Activated CD8-positive, alpha-beta T cell treated with anti-CD3 and anti-CD28 coated beads for 36 hours (primary cell): ENCODE measurements at places on chromosomes 11 and 22. TPM values are rescaled to one million over a fixed set of nuclear protein-coding genes. Genes with fewer than 3 reads are reported as not detected.

USP2 gene
- 0.96 TPM for total RNA-seq

OR56A1 gene
- total RNA-seq: not detected

DNA sequence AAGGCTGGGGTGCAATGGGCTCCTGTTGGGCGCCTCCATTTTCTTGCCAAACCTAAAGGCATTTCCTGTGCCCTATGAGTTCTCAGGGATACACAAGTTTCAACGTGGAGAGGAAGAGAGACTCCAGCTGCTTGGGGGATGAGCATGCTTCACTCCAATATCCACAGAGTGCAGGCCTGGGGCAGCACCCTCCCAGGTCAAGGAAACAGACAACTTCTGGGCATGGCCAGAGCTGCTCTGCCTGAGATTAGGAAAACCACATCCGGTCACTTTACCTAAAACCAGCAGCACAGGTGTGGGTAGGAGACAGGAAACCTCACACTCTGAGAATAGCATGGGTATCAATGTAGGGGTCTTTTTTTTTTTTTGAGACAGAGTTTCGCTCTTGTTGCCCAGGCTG, 28.7 kb downstream of the TMEM184B start:
- no peak for DNase-seq

OR52N4 gene
- 0.47 TPM for total RNA-seq

DNA sequence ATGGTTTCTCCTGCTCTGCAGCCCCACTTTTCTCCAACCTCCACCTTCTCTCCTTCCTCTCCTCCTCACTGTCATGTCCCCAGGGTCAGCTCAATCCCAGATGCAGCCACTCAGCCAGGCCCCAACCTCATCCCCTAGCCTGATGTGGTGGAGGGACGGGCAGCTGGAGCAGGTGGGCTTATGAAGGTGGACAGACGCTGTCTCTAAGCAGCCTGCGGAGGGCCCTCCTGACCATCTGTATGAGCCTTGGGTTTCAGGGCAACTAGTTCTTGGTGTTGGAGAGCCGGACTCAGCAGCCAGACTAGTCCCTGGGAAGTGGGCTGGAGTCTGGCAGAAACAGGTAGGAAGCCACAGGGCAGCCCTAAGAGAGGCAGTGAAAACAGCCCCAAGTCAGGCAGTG, 18.1 kb downstream of the CRYBB2 start:
- no peak for DNase-seq

DNA sequence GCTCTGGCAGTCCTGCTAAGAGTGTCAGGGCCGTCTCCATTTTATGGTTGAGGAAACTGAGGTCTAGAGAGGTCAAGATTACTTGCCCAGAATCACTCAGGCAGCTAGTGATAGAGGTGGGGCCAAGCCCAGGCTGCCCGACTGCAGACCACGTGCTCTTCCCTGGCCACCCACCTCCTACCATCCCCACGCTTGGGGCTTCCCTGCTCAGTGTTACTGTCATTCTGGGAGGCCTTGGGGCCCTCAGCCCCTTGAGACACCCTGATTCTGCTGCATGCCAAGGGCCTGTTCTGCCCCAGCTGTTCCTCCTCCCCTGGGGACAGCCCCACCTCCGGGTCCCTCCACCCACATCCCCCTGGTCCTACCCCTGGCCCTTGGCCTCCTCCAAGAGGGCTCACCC, 17.2 kb upstream of the TAB1 start:
- no peak for DNase-seq

DNA sequence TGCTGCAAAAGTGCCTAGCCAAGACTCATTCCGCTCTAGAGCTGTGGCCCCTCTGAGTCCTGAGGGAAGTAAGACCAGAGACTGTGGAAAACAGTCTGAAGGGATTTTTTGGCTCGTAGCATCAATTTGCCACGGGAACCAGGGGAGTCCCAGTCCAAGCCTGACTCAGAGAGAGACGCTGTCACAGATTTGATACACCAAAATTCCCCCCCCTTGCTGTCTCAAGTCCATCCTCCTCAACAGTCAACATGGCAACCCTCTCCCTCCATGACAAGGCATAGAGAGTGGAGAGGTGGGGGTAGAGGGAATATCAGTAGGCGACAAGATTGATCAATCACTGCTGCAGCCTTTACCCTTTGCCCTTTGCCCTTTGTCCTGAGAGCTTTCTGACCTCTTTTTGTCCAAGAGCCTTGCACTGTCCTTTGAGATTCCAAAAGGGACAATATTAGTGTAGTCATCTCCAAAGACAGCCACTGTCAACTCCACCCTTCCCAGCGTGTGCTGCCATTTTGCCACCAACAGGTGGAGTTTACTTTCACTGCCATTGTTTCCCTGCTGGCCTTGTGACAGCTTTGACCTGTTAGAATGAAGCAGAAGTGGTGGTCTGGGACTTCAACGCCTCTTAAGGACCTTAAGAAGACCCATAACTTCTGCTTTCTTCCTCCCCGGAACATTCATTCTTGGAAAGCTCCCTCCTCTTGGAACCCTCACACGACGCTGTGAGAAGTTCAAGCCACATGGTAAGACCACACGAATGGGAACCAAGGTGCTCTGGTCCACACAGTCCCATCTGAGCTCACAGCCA, 7.3 kb downstream of the SLC15A3 start:
- no peak for DNase-seq

GRCh38 chr11:69647390-69647748, 6.4 kb downstream of the CCND1 start:
- DNase-seq: no peak

DNA sequence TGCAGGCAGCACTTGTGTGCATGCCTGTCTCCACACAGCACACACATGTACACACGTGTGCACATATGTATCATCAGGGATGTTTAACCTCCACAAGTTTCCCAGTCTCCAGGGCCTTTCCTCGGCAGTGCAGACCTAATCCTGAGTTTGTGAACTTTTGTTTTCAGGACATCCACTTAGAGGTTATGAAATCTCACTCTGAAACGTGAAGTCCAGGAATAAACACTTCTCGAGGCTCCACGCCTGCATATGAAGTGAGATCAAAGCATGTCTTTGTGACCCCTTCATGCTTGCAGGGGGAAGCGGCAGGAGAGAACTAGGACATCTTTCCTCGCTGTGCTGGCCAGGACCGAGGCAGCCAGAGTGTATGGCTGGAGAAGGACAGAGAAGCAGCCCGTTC, 3.1 kb downstream of the SHISAL1 start:
- DNase-seq: no peak

DNA sequence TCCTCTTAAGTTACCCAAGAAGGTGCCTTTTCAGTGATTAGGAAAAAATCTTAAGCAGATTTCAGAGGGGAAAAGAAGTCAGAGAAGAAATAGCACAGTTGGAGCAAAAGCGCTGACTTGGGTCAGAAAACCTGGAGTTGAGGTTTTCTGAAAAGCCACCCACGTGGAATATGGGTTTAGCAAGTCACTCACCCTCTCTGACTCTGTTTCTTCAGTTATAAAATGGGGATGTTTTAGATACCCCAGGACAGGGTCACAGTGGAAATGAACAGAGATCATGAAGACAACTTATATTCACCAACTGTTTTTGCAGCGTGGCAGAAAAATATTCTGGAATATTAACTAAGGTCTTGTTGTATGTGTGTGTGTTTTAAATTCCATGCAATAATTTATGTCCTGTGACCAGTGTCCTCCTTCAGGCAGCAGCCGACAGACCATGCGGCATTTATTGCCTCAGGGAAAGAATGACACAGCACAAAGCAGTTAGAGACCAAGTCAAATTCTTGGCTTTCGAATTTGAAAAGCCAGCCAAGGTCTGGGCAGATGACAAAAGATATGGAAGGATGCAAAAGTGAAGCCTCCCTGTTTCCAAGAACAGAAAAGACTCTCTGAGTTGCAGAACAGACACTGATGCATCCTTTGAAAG, 119.9 kb downstream of the MIAT start:
- no peak for DNase-seq

DNA sequence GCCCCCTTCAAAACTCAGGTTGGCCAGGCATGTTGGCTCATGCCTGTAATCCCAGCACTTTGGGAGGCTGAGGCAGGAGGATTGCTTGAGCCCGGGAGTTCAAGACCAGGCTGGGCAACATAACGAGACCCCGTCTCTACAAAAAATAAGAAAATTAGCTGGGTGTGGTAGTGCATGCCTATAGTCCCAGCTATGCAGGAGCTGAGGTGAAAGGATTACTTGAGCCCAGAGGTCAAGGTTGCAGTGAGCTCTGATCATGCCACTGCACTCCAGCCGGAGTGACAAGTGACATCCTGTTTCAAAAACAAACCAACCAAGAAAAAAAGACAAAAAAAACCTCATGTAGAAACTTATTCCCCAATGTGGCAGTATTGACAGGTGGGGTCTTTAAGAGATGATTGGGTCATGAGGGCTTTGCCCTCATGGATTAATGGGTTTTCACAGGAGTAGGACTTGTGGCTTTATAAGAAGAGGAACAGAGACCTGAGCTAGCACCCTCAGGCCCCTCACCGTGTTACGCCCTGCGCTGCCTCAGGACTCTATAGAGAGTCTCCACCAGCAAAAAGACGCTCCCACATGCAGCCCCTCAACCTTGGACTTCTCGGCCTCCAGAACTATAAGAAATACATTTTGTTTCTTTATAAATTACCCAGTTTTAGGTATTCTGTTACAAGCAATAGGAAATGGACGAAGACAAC, 22.3 kb downstream of the LAYN start:
- DNase-seq: no peak

APOL6 gene
- total RNA-seq: 37.1 TPM

GRCh38 chr11:105911454-105911853, 110.6 kb downstream of the MSANTD4 start:
- no peak for DNase-seq

DNA sequence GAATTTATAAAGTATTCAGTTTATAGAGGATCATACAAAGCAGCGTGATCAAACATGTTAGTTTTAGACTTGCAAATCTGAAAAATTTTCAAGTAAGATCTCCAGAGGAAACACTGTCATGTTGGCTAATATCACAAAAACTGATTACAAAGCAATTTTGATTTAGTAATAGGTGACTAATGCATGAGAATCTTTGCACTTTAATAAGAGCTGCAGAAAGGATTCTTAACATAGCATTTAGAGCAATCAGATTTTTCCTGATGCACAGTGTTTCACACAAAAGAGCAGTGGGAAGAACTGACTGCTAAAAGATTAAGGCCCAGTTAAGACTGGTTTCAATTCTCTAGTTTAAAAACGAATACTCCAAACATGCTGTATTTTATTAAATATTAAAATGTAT, 321.2 kb downstream of the GUCY1A2 start:
- no peak for DNase-seq

RAC2 gene
- 699 TPM for total RNA-seq

VPREB1 gene
- not detected for total RNA-seq

DNA sequence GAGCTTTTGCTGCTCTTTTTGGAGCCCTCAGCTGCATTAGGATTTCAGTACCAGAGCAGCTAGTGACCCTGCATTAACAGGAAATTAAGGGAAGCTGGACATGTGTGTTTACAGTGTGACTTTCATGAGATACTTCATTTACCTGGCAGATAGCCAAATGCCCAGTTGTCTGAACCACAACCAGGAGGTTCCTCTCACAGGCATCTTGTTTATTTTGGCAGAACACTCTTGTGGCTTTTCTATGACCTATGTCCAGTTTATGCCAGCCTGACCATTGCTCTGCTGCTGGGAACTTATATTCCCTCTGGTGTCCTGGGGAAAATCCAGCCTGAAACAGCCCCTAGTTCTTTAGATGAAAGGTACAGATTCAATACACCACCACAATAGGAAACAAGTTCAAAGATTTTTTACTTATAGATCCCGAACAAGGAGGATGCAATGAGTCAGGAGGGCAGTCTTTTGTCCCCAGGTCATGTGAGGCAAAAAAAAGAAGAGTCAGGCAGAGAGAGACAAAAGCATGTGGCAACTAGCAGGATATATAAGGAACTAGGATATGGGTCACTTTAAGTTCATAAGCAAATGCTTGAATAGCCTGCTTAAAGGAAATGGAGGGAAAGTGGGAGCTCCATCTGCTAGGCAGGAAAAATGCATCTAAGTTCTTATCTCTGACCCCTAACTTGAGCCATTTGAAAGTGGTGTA, 379.3 kb downstream of the INSC start:
- no peak for DNase-seq

DNA sequence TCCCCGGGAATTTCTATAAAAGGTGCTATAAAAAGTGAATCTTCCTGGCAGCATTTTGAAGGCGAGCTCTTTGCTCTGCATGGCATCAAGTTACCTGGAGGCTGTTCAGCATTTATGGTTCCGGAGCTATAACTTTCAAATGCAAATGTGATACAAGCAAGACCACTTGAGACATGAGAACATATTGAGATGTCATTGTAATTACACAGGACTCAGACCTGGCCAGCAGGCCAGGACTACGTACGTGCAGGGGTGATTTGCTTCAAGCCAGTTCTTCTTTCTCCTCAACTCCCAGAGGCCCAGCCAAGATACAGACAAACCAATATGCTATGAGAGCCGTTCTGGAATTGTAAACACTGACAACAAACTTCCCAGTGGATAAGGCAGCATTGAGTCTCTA, 227.4 kb upstream of the FAT3 start:
- DNase-seq: no peak

- DNase-seq: no peak
These were observed 24.0 kb downstream of the SMCO4 start for GRCh38 chr11:93519179-93519578.

DNA sequence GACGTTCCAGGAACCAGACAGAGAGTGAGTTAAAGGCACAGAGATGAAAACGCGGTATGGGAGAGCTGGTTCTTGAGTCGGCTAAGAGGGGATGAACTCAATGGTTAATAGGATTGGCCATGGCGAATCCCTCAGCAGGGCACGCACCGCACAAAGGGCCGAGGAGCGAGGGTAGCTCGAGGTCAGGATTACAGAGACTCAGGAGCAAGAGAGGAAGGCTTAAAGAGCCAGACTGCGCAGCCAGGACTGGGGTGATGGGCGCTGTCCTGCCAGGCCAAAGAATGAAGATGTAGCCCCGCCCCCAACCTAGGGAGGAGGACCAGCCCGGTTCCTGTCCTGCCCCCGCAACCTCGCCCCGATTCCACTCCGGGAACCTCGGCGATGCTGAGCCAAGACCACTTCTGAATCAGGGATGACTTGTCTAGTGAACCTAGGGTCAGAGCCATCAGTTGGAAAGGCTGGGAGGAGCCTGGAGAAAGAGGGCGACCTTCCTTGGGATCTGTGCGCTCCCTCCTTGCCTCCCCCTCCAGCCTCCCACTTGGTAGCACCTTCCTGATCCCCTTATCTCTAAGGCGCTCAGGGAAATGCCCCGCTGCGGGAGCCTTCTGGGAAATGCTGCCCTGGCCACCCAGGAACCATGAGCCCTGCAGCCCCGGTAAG, at the start of gene PLEKHB1:
TSS of gene PLEKHB1 (plus strand) at position 610 of the 660 bp plus-strand sequence. CDS start at position 638, 28 bp downstream.
- no peak for DNase-seq

OR51B5 gene
- not detected for total RNA-seq

- DNase-seq: no peak
These were observed 100.6 kb downstream of the CSNK2A3 start for GRCh38 chr11:11252403-11252802.

MORC2 gene
- total RNA-seq: 23.0 TPM

- no peak for DNase-seq
These were observed 48.2 kb downstream of the RTL6 start for GRCh38 chr22:44449683-44450425.
